ENCODE measurements at places on chromosomes 6 and 20. TPM values are rescaled to one million over a fixed set of nuclear protein-coding genes. Genes with fewer than 3 reads are reported as not detected.

The SLC17A2 gene
- total RNA-seq, result not detected

The IMPG1 gene
- not detected for total RNA-seq

The CDSN gene
- not detected for total RNA-seq

The ZC2HC1B gene
- total RNA-seq, result not detected

The CGAS gene
- total RNA-seq, result 0.42 TPM

The LHFPL5 gene
- total RNA-seq, result not detected

The DEFB132 gene
- total RNA-seq, result not detected

The SAPCD1 gene
- total RNA-seq, result 66.8 TPM

The FOXA2 gene
- not detected for total RNA-seq

The GTSF1L gene
- 4.0 TPM for total RNA-seq

The ELOVL5 gene
- total RNA-seq, result 97.1 TPM

The PPP1R3G gene
- total RNA-seq, result not detected

The SLC17A1 gene
- not detected for total RNA-seq

The EEF1A2 gene
- 0.92 TPM for total RNA-seq

The FAM217A gene
- not detected for total RNA-seq

The KCNG1 gene
- not detected for total RNA-seq

The SLC22A16 gene
- not detected for total RNA-seq

The LTB gene
- total RNA-seq, result 36.9 TPM

The TNFRSF6B gene
- not detected for total RNA-seq

The BPIFB4 gene
- not detected for total RNA-seq

The KIAA0408 gene
- 0.74 TPM for total RNA-seq

The CNKSR3 gene
- total RNA-seq, result not detected

The RPS6KA2 gene
- 1.5 TPM for total RNA-seq

The HCRTR2 gene
- total RNA-seq, result not detected

The ARMC12 gene
- 4.4 TPM for total RNA-seq

The C20orf202 gene
- total RNA-seq, result not detected

The RTN4IP1 gene
- 58.1 TPM for total RNA-seq

The SIM1 gene
- not detected for total RNA-seq

The PLEKHG1 gene
- total RNA-seq, result 26.3 TPM

The LY6G6F gene
- total RNA-seq, result not detected

The WFDC2 gene
- 0.46 TPM for total RNA-seq

The KCNK17 gene
- total RNA-seq, result not detected

The TCF15 gene
- total RNA-seq, result not detected

The GGTLC1 gene
- total RNA-seq, result not detected

The PRRT1 gene
- 2.4 TPM for total RNA-seq

The SNX21 gene
- total RNA-seq, result 0.49 TPM

The KCNK15 gene
- total RNA-seq, result not detected

The LZTS3 gene
- 4.2 TPM for total RNA-seq

The MCM8 gene
- total RNA-seq, result 59.4 TPM

The TTK gene
- 46.0 TPM for total RNA-seq

The BAG2 gene
- total RNA-seq, result 8.0 TPM

The C6orf163 gene
- total RNA-seq, result 3.0 TPM

The EGFL8 gene
- total RNA-seq, result 21.6 TPM

The IRAK1BP1 gene
- 8.1 TPM for total RNA-seq

The SMIM13 gene
- total RNA-seq, result 19.0 TPM

The PLN gene
- not detected for total RNA-seq

The PDE10A gene
- not detected for total RNA-seq

The PRPH2 gene
- total RNA-seq, result not detected

The VGLL2 gene
- total RNA-seq, result not detected

The BMP6 gene
- total RNA-seq, result 1.1 TPM

The LY6G5C gene
- 2.5 TPM for total RNA-seq
